Activated CD4-positive, alpha-beta T cell treated with anti-CD3 and anti-CD28 coated beads, Interleukin-2, amount 10 ng/mL, durations not matched to agents 7 days and 5 days (primary cell): ENCODE measurements at places on chromosomes 12 and 14.

DNA sequence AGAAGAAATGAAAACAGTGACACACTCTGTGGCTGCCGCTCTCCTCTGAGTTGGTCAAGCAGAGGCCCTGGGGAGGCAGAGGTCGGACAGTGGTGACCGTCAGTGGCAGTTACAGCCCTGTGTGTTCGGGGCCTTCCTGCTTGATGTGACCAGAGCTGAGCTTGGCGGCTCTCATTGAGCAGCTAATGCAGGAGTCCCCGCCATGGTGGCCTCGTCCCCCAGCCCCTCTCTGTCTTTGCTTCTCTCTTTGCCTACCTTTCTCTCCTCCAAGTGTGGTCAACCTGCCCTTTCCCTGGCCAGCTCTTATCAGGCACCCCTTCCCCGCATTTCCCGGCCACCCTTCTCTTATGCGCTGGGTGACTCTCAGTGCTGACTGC, 362.8 kb downstream of the CACNA1C start:
- DNase-seq = no peak

DNA sequence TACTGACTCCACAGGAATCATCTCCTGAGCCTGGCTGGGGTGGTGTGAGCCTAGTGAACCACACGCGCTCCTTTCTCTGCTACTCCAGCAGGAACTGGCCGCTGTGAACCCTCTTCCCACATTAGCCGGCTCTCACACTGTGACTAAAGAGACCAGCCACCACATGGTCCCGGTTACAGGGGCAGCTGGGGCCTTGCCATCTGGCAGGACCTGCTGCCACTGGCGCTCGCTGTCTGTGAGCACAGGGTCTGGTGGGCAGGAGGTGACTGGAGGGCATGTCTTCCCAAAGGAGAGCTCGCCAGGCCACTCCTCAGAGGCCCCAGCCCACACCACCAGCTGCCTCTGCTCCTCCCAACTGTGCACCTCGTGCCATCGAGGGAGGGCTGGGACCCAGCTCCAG, 99.3 kb downstream of the SINHCAF start:
- no peak for DNase-seq

GRCh38 chr12:5480218-5480937, 48.5 kb downstream of the NTF3 start:
- DNase-seq = no peak

DNA sequence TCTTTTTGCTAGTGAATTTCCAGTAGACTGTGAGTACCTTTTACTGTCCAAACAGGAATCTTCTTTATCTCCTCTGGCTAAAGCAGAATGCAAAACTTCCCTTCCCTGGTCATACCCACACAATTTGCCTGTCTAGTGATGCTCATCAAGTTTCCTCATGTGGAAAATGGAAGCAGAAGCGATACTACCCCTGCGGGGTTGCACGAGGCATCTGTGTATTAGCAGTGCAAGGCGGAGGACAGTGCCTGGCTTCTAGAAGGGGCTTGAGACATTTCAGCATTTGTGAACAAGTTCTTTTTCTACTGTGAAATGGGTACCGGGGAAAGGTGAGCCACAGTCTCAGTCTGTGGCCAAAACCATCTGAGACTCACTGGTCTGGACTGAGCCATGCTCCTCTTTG, 340.9 kb downstream of the AACS start:
- DNase-seq = no peak

DNA sequence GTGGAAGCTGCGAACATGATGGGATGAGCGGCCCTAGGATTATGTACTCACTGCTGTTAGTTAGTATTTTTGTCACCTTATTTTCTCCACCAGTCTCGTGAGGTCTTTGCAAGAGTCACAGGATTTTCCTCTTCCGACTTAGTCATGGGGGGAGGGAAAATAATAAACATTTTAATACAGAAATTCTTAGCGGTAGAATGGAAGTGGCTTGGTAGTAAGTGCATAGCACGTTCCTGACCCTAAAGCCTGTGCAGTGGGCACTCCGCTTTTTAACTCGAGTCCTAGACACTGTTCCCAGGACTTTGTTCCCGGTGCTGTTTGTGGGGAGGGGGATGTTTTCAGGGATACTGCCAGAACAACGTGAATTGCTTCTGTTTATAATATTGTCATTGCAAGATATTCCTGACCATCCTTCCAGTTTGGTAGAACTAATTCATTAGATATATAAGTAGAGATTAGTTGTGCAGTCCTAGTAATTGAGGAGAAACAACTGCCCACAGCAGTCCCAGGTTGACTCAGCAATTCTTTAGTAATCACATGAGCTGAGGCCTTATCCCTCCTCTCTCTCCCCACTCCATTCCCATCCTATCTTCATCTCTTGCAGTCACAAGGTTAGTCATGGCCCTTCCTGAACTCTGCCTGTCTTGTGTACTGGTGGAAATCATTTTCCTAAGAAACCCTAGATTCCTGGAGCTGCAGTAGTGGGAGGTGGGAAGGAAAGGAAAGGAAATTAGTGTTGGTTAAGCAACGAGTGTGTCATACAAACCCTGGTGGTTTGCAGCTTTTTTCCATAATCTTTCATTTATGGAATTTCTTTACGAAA, 799 bp downstream of the SLC38A6 start:
- no peak for DNase-seq

DNA sequence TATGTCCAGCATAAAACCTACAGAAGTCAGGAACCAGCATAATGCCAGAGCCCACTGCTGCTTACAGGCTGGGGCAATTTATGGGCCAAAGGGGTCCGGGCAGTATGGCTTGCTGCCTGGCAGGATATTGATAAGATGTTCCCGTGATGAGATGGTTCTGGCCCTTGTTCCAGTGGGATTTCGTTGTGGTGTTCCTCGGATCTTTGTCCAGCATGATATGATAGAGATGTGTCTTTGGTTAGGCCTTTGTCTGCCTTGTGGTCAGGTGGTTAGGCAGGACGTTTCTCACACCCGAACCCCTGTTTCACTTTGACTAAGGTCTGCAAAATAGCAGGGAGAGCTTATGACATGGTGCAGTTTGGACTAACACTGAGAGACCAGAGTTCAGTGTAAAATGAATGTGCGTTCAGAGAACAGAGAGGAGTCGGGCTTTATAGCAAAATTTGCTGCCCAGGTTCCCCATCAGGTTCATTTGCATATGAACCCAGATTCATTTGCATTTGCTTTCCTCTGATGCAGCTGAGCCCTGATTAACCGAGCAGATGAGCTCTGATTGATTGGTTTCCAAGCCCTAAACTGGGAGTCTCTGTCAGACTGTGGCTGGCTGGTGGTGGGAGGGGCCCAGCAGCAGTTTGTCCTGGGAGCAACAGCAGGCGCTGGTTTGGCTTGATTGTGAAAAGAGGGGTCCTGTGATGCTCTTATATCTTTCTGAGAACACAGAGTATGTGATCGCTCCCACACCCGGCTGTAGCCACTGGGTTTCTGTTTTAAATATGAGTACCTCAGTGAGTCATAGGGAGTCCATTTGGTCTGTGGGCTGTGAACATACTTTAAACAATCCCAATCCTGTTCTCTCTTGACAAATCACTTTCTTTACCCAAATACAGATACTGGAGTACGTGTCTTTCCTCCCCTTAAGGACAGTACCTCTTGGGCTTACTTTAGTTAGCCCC, 156.3 kb upstream of the PZP start:
- peak; percentile 35 for DNase-seq

DNA sequence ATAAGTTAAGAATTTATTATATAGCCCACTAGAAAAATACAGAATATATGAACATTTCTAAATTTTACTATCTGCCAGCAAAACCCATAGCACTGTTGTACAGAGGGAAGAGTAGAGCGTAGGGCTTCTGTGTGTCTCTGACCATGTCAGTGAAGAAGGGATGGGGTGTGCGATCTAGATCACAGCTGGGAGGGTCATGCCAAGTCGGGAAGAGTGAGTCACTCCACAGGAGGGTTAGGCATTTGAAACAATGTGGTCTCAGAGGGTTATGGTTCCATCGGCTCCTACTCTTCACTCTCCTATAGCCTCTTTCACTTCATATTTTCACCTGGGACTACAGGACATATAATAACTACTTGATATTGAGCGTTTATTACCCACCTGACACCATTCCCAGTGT, 185.1 kb upstream of the DDHD1 start:
- no peak for DNase-seq

- no peak for DNase-seq
These were observed 564.0 kb downstream of the CCER1 start for GRCh38 chr12:90390947-90391346.

- peak; percentile 73 for DNase-seq
These were observed 28.6 kb downstream of the SUDS3 start for GRCh38 chr12:118404876-118405521.

DNA sequence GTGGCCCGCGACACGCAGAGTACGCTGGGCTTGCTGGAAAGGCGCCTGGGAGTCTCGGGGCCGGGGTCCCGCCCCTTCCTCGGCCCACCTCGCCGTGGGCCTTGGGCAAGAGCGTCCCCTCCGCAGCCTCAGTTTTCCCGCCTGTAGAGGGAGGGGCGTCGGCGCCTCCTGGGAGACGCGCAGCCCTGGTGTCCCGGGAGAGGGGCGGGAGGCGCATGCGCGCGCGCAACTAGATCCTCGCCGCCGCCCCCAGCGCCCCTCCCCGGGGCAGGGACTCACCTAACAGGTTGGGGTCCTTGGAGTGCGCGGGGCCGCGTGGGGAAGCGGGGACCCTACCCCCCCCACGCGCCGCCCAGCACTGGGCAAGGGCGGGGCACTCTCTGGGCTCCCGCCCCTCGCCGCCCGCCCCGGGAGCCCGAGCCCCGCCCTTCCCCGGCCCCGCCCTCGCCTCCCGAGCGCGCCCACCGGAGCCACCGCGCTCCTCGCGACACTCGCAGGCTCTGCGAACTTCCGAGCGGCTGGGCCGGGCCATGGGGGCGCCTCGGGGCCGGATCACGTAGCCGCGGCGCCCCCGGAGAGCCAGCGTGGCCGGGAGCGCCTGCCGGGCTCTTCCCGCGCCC, at the start of gene KIF26A:
TSS of gene KIF26A (plus strand) at position 490 of the 620 bp plus-strand sequence. CDS start 136 bp downstream, outside the sequence.
- no peak for DNase-seq

DNA sequence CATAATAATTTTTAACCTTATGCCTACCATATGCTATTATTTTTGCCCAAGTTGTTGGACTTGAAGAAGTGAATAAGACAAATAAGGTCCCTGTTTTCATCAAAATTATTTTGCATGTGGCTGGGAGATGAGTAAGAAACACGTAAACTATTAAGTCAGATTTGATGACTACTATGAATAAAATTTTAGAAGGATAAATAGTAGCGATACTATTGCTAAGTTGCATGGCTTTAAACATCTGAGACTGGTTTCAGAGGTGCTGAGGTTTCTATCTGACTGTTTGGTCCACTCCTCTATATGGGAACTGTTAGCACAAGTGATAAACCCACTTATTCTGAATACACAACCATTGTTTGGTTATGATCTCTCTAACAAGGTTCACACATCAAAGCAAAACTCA, 674.3 kb upstream of the MDGA2 start:
- no peak for DNase-seq

- DNase-seq = no peak
These were observed 117.2 kb upstream of the ATP2B1 start for GRCh38 chr12:89825591-89826449.

DNA sequence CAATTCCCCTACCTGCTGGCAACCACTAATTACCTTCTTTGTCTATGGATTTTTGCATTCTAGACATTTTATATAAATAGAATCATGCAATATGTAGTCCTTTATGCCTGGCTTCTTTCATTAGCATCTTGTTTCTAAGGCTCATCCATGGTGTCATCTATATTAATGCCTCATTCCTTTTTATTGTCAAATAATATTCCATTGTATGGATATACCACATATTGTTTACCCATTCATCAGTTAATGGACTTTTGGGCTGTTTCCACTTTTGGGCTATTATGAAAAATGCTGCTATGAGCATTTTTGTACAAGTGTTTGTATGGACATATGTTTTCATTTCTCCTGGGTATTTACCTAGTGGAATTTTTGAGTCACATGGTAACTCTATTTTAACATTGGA, 18.0 kb downstream of the CYP46A1 start:
- DNase-seq = no peak
